ENCODE measurements at places on chromosomes 3 and 15.

- no peak for DNase-seq
These were observed 8.7 kb downstream of the SLMAP start for GRCh38 chr3:57764794-57765193.

GRCh38 chr15:75842722-75843677 lies at the start of gene UBE2Q2:
TSS of gene UBE2Q2 (plus strand) at chr15:75843447. CDS start at chr15:75843667, 220 bp downstream.
- peak; percentile 80 for DNase-seq

- DNase-seq: no peak
These were observed 168.3 kb upstream of the ADAMTS9 start for GRCh38 chr3:64856106-64856505.

GRCh38 chr3:23431764-23432163 lies 228.6 kb downstream of the UBE2E2 start:
- no peak for DNase-seq

GRCh38 chr15:85706779-85707518 lies 87.8 kb downstream of the KLHL25 start:
- DNase-seq: peak; percentile 20

GRCh38 chr15:79896131-79896633 lies 632 bp downstream of the MTHFS start:
- peak; percentile 15 for DNase-seq
